ENCODE measurements at places on chromosomes 5 and 9. TPM values are rescaled to one million over a fixed set of nuclear protein-coding genes. Genes with fewer than 3 reads are reported as not detected.

DNA sequence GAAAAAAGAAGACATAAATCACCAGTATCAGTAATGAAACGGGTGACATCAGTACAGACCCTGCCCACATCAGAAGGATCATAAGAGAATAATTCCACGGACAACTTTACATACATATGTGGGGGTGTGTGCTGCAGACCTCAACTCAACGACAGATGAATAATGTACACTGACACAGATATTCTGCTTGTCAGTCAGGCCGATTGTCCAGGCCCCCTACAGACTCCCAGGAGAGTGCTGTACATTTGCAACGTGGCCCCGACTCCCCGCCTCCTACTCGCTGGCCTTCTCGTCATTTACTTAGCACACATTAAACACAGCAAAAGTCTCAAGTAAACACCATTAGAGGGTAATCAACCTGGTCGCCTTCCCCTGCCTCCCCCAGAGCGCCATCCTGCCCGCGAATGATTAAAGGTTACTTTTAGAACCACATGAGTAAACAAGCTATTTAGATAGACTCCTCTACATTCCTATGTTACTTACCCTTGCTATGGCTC, 3.5 kb upstream of the TMED9 start:
- DNase-seq = no peak

DNA sequence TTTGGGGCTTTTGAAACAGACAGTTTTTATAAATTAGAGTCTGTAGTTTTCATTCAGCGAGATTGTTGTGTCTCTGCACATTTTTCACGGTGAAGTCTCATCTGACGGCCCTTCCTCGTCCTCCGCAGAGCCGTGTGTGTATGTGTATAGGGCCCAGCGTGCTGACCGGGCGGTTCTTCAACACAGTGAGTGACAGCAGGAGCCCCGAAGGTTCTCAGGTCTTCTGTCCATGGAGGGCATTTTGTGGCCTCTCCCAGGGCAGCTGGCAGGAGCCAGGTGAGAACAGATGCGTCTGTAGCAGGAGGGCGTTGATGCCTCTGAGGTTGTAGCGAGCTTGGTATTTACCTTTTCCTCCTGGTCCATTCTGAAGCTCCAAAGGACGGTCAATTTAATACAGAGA, 116.0 kb upstream of the LPCAT1 start:
- DNase-seq = no peak

GRCh38 chr9:124035001-124035650, 23.6 kb downstream of the LHX2 start:
- no peak for DNase-seq

DNA sequence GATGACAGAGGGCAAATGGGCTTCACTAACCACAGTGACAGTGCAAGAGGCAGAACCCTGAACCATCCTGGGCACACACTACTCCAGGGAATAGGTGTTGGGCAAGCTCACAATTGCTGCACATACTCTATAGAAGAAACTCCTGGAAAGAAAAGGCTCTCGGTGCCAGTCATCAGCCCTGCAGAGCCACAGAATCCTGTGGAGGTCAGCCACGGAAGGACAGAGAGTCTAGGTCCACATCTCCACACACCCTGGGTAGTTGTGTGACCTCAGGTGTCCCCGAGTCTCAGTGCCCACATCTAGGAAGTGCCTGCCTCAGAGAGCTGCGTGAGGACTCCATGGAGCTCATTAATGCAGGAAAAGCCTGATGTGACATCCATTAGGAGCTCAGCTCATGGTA, 16.0 kb upstream of the ANGPTL2 start:
- DNase-seq = no peak

- DNase-seq = peak; percentile 20
These were observed 464 bp downstream of the CEMIP2 start for GRCh38 chr9:71767776-71768321.

- no peak for DNase-seq
These were observed 149.5 kb downstream of the C9orf50 start for GRCh38 chr9:129471201-129472019.

DNA sequence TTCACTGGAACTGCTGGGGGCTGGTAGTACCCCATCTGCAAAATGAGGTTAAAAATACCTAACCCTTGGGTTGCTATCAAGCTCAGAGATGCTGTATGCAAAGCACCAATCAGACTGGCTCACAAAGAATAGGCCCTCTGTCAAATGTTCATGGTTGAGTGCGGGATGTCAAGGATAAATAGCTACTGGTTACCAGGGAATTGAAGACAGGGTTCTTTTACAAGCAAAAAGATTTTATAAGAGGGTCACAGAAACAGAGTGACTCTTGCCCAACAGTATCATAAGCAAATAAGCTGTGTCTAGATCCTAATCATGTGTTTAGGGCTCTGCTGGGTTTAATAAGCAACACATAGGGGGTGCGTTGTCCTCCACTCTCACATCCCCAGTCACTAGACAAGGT, 11.9 kb downstream of the SYK start:
- no peak for DNase-seq

DNA sequence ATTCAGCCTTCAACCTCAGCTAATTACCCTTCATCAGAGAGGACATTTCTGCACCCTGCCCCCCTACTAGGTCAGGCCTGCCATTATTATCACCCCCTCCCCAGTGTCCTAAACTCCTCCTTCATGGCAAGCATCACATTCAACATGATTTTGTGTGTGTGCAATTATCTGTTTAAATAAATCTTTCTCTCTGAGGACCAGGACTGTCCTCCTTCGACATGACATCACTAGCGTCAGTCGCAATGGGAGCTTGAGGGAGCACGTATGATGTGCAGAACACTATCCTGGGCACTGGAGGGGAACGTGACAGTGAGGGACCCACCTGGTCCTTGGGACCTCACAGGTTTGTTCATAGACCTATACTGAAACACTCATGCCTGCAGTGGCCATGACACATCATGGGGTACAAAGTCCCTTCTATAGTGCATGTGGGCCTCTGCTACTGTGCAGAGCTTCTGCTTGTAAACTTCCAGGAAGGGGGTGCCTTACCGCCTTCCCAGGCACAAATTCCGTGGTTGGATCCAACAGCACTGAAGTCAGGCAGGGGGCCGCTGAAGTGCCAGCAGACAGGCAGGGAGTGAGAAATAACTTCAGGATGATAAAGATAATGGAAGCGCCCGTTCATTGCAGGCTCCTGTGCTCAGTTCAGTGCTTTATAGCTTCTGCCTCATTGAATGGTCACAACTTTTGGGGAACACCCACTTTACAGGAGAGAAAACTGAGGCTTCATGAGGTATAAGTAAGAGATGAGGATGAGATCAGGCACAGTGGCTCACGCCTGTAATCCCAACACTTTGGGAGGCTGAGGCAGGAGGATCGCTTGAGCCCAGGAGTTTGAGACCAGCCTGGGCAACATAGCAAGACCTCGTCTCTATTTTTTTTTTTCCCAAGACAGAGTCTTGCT, 36.0 kb upstream of the STXBP1 start:
- no peak for DNase-seq

- no peak for DNase-seq
These were observed 157.0 kb downstream of the DRD1 start for GRCh38 chr5:175286981-175287380.

GRCh38 chr5:60830581-60831127, 13.4 kb downstream of the ELOVL7 start:
- DNase-seq = no peak

GRCh38 chr9:6149315-6149714, 66.3 kb upstream of the IL33 start:
- no peak for DNase-seq

GRCh38 chr5:84817953-84818352, 433.3 kb upstream of the EDIL3 start:
- no peak for DNase-seq

DNA sequence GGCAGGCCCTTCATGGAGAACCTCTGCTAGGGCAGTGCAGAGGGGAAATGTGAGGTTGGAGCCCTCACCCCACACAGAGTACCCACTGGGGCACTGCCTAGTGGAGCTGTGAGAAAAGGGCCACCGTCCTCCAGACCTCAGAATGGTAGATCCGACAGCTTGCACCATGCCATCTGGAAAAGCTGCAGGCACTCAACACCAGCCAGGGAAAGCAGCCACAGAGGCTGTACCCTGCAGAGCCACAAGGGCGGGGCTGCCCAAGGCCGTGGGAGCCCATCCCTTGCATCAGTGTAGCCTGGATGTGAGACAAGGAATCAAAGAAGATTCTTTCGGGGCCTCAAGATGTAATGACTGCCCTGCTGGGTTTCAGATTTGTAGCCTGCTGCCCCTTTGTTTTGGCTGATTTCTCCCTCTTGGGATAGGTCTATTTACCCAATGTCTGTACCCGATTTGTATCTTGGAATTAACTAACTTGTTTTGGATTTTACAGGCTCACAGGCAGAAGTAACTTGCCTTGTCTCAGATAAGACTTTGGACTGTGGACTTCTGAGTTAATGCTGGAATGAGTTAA, 16.6 kb upstream of the ZDHHC11 start:
- DNase-seq = no peak

- no peak for DNase-seq
These were observed 292.5 kb downstream of the SPATA31D1 start for GRCh38 chr9:82281066-82281465.

DNA sequence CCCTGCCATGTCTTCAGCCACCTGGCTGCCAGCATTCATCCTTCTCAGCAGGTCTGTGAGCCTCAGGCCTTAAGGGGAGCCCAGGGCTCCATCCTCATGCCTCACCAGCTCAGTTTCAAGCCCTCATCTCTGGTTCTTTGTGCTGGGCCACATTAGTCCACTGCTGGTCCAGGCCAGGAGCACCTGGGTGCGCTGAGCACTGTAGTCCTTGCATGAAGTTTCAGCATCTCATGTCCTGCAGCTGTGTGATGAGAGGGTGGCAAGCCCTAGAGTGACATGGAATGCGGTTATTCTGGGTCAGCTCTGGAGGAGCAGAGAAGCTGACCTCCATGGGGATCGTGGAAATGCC, 42.7 kb downstream of the COL5A1 start:
- DNase-seq = no peak

- no peak for DNase-seq
These were observed 4.3 kb downstream of the PRRC2B start for GRCh38 chr9:131398204-131398603.

PCDHGA5 gene
- 4.9 TPM for total RNA-seq

RIMOC1 gene
- total RNA-seq = 15.3 TPM

RGS7BP gene
- 3.6 TPM for total RNA-seq

SLC6A3 gene
- total RNA-seq = not detected

SCGB3A2 gene
- total RNA-seq = not detected

LRRC19 gene
- not detected for total RNA-seq

ARL14EPL gene
- not detected for total RNA-seq

PAX5 gene
- not detected for total RNA-seq

Measured in left ventricle myocardium inferior (tissue), 1 donor.